ENCODE measurements at places on chromosomes 5 and 9. TPM values are rescaled to one million over a fixed set of nuclear protein-coding genes. Genes with fewer than 3 reads are reported as not detected.

The ANKRD18B gene
- polyA plus RNA-seq, result not detected

The NMUR2 gene
- polyA plus RNA-seq, result not detected

The PCDHB7 gene
- polyA plus RNA-seq, result not detected

The BAAT gene
- not detected for polyA plus RNA-seq

The SLC6A7 gene
- not detected for polyA plus RNA-seq

The IFNA21 gene
- polyA plus RNA-seq, result not detected

The EXD3 gene
- polyA plus RNA-seq, result 5.6 TPM

The MARCOL gene
- polyA plus RNA-seq, result not detected

The SARDH gene
- 0.30 TPM for polyA plus RNA-seq

The GKAP1 gene
- polyA plus RNA-seq, result 8.6 TPM

The DNAJA1 gene
- polyA plus RNA-seq, result 77.1 TPM

The PHF24 gene
- polyA plus RNA-seq, result 0.06 TPM

The MAP1B gene
- 0.10 TPM for polyA plus RNA-seq

The SPINK7 gene
- not detected for polyA plus RNA-seq

The HAPLN1 gene
- not detected for polyA plus RNA-seq

The CARD9 gene
- 0.26 TPM for polyA plus RNA-seq

The PCDHA8 gene
- polyA plus RNA-seq, result not detected

The CXCL14 gene
- polyA plus RNA-seq, result not detected

The SUSD3 gene
- 96.3 TPM for polyA plus RNA-seq

The SPINK14 gene
- not detected for polyA plus RNA-seq

The CCL21 gene
- polyA plus RNA-seq, result not detected

The ELOVL7 gene
- polyA plus RNA-seq, result 0.90 TPM

The SLC31A2 gene
- polyA plus RNA-seq, result 0.85 TPM

The SEMA6A gene
- 1.2 TPM for polyA plus RNA-seq

The PRKAA1 gene
- 35.7 TPM for polyA plus RNA-seq

The RAB3C gene
- 1.7 TPM for polyA plus RNA-seq

The SHC3 gene
- not detected for polyA plus RNA-seq

The FLT4 gene
- polyA plus RNA-seq, result 0.56 TPM

The GPR151 gene
- polyA plus RNA-seq, result not detected

The DIRAS2 gene
- not detected for polyA plus RNA-seq

The SLC34A3 gene
- polyA plus RNA-seq, result not detected

The ORM2 gene
- polyA plus RNA-seq, result not detected

The NDUFS6 gene
- 66.5 TPM for polyA plus RNA-seq

The FBXW2 gene
- polyA plus RNA-seq, result 27.3 TPM

The MEF2C gene
- polyA plus RNA-seq, result 238 TPM

Measured in IgD-negative memory B cell (primary cell).